ENCODE measurements at places on chromosomes 2 and 18.
A peak's percentile ranks its signal among the peaks of the same experiment; 100 is the strongest.

DNA sequence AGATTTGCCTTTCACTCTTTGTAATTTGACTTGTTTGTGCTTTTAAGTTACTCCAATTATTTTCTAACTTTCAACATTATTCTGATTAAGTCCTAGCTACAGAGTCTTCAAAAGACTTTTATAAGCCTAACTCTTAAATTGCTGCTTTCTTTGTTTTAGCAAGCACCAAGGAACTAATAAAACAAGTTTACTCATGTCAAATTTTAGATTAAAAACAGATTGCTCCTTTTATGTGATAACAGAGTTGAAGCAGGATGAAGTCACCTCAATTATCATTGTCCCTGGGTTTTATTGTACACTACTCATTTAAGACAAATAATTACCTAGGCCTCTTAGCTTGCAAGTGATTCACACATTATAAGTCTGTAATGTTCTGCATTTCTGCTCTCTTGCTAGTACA is 678.4 kb downstream of the ERBB4 start:
- DNase-seq = no peak

- DNase-seq = no peak
These were observed 81.3 kb upstream of the CDC42EP3 start for GRCh38 chr2:37752766-37753165.

- DNase-seq = no peak
These were observed 1011.8 kb upstream of the CDH2 start for GRCh38 chr18:29188760-29189159.

- DNase-seq = no peak
These were observed 215.4 kb downstream of the MYCN start for GRCh38 chr2:16155766-16156165.

DNA sequence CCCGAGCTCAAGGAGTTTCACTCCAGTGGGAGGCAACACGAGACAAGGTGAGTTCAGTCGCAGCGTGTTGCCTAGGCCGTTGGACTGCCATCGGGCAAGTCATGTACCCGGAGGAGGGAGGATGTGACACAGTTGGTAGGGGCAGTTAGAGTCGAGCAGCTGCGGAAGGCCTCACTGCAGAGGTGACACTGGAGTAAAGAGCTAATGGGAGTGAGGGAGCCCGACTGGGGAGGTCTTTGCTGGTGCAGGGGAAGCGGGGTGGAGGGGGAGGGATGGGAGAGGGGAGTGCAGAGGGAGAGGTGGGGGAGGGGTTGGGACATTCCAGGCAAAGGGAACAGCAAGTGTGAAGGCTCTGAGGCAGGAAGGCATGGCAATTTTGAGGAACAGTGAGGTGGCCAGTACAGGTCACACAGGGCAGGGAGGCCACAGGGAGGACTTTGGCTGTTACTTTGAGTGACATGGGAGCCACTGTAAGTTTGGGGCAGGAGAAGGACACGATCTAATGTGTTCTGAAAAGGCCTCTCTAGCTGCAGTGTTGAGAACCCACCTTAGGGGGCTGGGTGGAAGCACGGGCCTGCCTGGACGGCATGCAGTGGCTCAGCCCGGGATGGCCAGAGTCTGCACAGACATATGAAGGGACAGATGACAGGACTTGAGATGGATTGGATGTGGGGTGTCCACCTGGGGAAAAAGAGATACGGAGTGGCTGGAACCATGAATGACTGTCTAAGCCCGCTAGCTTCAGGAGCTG is 61.1 kb downstream of the KCNF1 start:
- no peak for DNase-seq

DNA sequence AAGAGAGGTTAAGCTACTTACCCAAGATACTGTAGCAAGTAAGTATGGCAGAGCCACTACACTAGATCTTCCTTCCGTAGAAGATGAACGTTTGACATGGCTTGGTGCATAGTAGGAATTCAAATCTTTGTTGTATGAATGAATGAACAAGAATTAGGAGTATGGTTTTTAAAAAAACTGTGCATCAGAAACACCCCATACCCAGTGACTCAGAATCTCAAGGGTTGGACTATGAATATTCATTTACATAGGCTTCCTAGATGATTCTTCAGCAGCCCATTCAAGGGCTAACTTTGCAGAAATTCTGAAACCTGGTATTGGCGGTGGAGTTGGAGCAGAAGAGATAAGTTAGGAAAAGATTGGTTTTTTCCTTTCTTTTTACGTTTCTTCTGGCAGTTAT is 5.4 kb downstream of the ACTR3 start:
- DNase-seq = no peak

GRCh38 chr2:42906557-42907411 is 114.4 kb upstream of the HAAO start:
- DNase-seq = peak; percentile 71

DNA sequence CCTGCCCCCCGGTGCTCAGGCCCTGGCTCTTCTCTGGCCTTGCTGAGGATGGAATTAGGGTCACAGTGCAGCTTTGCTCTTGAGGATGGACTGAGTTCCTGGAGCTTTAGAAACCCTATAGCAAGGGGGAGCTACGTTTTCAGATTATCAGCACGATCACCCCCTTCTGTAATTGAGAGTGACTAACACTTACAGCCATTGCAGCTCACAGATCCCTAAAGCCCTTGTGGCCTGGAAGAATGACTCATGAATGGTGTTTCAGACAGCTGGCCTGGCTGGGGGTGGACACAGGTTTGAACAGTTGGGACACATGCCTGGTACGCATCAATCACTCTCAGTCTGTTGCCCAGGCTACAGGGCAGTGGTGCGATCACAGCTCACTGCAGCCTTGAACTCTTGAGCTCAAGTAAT is 79.7 kb upstream of the IGFBP5 start:
- peak; percentile 94 for DNase-seq

DNA sequence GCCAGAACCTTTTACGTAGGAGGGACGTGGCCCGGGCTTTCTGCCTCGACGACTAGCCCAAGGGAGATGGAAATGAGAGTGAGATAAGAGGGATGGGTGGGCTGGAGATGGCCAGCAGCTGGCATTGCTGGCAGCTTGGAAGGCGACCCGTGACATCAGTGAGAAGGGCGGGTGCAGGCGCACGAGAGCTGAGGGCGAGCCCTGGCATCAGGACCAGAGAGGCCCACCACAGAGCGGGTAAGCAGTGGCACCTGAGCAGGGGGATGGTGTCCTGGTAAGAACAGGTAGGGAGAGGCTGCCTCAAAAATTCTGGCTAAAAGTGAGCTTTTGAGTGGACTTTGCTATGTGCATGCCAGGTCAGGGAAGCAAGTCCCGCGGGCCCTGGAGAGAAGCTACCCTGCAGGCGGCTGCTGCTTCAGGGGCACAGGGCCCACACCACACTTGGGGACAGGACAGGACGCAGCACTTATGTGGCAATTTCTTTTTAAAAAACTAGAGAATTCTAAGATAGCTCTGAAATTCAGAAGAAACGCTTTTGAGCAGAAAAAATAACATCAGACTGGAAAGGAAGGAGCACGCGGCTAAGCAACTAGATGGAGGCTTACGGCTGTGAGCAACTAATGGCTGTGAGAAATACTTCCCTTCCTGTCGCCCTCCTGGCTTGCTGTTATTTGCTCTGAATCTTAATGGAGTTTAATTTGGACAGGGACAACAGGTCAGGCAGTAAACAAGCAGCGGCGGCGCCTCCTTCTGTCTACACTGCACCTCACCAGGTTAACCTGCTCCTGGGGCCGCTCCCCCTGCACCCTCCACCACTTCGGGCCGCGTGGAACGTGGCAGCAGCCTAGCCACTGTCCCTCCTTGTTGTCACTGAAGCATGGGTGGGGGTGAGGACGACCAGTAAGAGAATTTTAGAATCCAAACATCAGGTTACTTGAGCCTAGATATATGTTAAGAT is 20.5 kb downstream of the THAP4 start:
- no peak for DNase-seq

DNA sequence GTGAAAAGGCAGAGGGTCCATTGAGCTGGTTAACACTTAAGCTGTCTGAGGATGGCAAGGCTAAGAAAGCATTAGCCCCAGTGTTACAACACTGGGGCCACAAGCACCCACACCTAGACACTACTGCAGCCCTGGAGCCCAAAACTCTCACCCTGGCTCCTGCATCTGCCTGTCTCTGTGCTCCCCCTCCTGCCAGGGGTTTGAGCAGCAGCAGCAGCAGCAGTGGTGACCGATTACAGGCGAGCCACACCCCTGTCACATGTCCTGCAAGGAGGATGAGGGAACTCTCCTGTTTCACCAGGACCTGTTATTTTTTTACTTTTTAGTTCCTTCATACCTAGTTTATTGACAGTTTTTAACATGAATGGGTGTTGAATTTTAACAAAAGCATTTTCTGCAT is 326.7 kb upstream of the MAP2 start:
- DNase-seq = no peak

GRCh38 chr2:134410006-134410405 is 156.1 kb downstream of the MGAT5 start:
- no peak for DNase-seq

DNA sequence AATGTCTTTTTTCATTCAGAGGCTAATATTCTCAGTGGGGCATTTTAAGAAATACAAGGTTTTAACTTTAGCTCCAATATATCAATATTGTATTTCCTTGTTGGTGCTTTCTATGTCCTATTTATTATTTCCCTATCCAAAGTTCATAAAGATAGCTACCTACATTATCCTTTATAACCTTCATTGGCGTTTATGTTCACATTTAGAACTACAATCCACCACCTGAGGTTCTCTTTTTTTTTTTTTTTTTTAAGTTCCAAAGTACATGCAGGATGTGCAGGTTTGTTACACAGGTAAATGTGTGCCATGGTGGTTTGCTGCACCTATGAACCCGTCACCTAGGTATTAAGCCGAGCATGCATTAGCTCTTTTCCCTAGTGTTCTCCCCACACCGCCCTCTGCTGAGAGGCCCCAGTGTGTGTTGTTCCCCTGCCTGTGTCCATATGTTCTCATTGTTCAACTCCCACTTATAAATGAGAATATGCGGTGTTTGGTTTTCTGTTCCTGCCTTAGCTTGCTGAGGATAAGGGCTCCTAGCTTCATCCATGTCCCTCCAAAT is 694.6 kb downstream of the SUCLG1 start:
- DNase-seq = no peak

- DNase-seq = no peak
These were observed 114.7 kb upstream of the STON1 start for GRCh38 chr2:48414980-48415835.

DNA sequence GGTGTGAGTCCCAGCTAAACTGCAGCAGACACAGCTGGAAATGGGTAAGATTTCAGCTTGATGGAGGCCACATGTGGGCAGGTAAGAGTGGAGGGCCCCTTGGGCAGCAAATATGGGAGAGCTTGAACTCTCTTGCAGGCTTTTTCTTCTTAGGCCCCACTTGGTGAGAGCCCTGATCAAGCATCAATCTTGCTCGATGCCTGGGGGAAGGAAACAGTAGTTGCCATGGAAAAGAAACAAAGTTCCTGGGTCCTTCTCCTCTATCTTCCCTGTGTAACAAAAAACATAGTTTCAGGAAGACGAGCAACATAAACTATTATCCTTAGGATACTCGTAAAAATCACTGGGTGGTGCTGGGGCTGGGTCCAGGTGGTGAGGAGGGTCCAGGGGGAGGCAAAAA is 42.9 kb downstream of the KIAA1328 start:
- DNase-seq = no peak

- no peak for DNase-seq
These were observed 96.7 kb upstream of the ACKR3 start for GRCh38 chr2:236472720-236473495.

DNA sequence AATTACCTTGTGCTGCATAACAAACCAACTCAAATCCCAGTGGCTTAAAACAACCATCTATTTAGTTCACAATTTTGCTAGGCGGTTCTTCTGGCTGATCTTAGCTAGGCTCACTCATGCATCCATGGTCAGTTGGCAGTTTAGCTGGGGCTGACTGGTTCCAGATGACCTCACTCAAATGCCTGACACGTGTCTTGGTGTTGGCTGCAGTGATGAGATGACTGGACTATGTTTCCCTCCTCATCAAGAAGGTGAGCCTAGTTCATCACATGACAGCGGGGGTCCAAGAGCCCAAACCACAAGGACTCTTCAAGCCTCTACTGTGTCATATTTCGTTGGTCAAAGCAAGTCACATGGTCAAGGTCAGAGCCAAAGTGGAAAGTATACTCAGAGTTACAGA is 42.7 kb upstream of the ACTR3 start:
- DNase-seq = no peak

DNA sequence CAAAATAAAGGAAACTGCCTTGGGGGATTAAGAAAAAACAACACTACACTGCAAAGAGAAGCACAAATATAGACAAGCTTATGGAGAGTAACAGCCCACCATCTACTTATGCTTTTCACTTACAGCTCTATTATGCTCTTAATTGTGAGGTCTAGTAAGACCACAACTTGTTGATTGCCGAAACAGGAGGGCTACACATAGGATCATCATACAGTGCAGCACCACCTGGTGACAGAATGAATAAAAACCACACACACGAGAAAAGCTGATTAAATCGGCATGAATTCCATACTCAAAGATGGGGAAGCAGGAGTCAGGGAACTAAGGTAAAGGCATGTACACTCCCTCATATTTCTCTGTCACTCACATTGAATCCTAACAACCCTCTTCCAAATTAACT is 259.2 kb downstream of the IKZF2 start:
- DNase-seq = no peak

- no peak for DNase-seq
These were observed 66.6 kb downstream of the CNTNAP5 start for GRCh38 chr2:124091721-124092120.

DNA sequence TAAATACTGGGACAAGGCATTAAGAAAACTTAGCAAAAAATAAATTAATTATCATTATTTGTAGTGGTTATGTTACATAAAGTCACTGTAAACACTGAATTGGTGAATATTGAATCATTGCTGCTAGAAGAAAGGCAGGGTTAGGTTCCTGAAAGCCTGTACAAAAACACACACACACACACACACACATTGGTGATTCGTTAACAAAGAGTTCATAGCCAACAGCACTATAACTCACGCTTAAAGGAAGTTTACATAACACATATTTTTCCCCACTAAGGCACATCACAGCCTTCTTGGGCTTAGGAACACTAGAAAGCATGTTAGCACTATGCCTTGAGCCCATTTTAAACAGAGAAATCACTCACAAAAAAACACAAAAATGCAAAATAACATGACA is 690.0 kb upstream of the PIK3C3 start:
- no peak for DNase-seq

DNA sequence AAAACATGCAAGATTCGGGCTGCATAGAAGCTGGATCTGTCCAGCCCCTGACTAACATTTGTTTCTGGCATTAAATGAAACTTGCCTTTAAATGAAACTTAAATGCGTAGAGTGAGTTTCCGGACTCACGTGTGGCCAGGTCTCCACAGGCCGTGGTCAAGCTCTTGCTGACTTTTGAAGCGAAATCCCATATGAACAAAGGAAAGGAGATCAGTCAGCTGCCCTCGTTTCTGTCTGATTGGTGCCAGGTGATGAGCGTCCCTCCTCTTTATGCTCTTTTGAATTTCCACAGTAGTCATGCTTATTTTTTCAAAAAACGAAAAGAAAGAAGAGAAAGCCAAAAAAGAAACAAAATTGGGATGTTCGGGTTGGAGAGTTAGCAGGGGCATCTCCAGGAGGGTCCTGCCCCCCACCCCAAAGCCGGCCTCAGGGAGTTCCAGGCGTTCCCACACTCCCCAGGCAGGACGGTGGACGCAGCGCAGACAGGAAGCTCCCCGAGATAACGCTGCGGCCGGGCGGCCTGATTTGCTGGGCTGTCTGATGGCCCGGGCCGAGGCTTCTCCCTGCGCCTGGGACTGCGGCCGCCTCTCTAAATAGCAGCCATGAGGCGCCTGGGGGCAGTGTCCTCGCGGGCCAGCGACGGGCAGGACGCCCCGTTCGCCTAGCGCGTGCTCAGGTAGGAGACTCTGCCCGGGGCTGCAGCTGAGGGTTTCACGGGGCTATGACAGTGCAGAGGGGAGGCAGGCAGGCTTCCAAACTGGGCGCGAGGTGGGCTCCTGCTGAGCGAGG is at the start of gene COLEC11:
Gene COLEC11, plus strand, starts transcription at position 620 of the 789 bp plus-strand sequence. CDS start 9,229 bp downstream, outside the sequence.
- DNase-seq = peak; percentile 83

GRCh38 chr2:219552382-219553167 is 8.7 kb downstream of the TMEM198 start:
- peak; percentile 94 for DNase-seq
